ENCODE measurements at places on chromosomes 16 and 17. TPM values are rescaled to one million over a fixed set of nuclear protein-coding genes. Genes with fewer than 3 reads are reported as not detected.

DNA sequence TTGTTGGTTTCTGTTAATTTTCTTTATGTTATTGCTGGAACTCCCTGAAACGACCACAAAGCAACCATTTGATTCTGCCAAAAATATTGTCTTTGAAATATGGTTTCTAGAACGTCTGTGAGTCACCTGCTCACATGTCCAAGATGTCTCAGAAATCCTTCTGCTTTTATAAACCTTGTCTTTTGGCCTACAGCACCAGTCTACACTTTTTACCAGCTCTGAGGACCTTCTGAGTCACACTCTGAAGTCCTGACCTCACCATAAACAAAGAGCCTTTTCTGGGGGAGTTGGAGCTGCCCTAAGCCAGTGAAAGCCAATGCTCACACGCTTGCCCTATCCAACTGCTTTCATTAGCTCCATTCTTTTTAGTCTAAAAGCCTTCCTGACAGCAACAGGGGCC, 55.5 kb downstream of the GRIN2A start:
- no peaks in the 10 kb centered on the region for H3K36me3 ChIP-seq
- no peak overlapping the region for H3K27ac ChIP-seq
- no peaks in the 10 kb centered on the region for H3K27me3 ChIP-seq
- no peaks in the 10 kb centered on the region for H3K4me1 ChIP-seq
- no peak for DNase-seq
- no peak overlapping the region for H3K4me3 ChIP-seq

DNA sequence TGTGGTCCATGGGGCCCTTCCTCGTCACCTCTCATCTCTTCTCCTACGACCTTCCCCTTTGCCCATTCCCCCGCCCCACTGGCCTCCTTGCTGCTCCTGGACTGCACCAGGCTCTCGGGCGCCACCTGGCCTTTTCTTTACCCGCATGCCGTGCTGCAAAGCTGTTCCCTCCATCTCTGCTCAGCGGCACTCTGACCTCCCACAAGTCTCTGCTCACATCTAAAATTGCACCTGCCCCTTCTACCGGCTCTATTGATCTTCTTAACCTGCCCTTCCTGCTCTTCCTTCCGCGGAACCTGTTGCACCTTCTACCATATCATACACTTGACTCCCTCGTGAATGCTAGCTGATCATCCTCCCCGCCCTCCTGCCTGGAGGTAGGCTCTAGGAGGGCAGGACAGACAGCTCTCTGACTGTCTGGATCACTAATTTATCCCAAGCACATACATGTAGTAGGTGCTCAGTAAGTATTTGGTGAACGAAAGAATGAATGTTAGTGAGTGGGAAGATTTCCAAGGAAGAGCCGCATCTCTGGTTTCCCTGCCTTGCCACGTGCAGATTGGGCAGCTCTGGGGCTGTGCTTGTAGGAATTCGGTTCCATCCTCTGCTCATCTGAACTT, 17.3 kb downstream of the DNAH17 start:
- DNase-seq, result peak; percentile 52
- H3K27ac ChIP-seq, result no peak overlapping the region
- H3K27me3 ChIP-seq, result no peaks in the 10 kb centered on the region
- H3K4me1 ChIP-seq, result peaks cover 14% of the 10 kb centered on the region
- no peak overlapping the region for H3K4me3 ChIP-seq

- no peaks in the 10 kb centered on the region for H3K36me3 ChIP-seq
- no peak overlapping the region for H3K27ac ChIP-seq
- H3K4me3 ChIP-seq, result no peak overlapping the region
- no peaks in the 10 kb centered on the region for H3K4me1 ChIP-seq
Observed at GRCh38 chr16:5042574-5043171, 8.9 kb upstream of the NAGPA start.

DNA sequence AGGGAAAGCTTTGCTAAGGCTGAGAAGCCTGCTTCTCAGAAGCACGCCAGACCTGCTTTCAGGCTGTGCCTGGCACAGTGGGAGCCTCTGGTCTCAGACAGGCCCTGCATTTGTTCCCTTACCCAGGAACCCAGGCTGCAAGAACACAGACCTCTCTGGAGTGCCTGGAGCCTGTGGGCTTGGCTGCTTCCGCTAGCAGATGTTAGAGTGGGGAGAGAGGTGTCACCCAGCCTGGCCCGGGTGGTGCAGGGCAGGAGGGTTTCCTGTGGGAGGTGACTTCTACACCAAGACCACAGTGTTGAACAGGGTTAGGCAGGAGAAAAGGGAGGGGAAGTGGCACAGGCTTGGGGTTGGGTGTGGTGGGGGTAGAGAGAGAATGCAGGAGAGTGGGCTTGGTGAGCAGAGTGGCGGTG, 35.8 kb upstream of the ADGRG1 start:
- no peaks in the 10 kb centered on the region for H3K27me3 ChIP-seq
- H3K36me3 ChIP-seq, result no peaks in the 10 kb centered on the region
- H3K4me1 ChIP-seq, result no peaks in the 10 kb centered on the region
- H3K4me3 ChIP-seq, result no peak overlapping the region

- no peaks in the 10 kb centered on the region for H3K4me1 ChIP-seq
- no peaks in the 10 kb centered on the region for H3K36me3 ChIP-seq
- no peaks in the 10 kb centered on the region for H3K27me3 ChIP-seq
- no peak for DNase-seq
Observed at GRCh38 chr16:79473456-79473855, 127.1 kb downstream of the MAF start.

GRCh38 chr16:84423416-84423837, 55.1 kb downstream of the ATP2C2 start:
- no peaks in the 10 kb centered on the region for H3K4me1 ChIP-seq
- H3K36me3 ChIP-seq, result no peaks in the 10 kb centered on the region
- DNase-seq, result peak; percentile 87
- no peaks in the 10 kb centered on the region for H3K27me3 ChIP-seq
- H3K27ac ChIP-seq, result no peak overlapping the region

GRCh38 chr17:62024866-62025265, 40.2 kb downstream of the MED13 start:
- H3K27me3 ChIP-seq, result no peaks in the 10 kb centered on the region
- H3K4me1 ChIP-seq, result no peaks in the 10 kb centered on the region
- no peak overlapping the region for H3K27ac ChIP-seq
- no peak for DNase-seq

GRCh38 chr16:78953526-78953925, 647.0 kb downstream of the MAF start:
- peaks cover 8% of the 10 kb centered on the region for H3K4me1 ChIP-seq
- no peak overlapping the region for H3K27ac ChIP-seq
- no peaks in the 10 kb centered on the region for H3K36me3 ChIP-seq

GRCh38 chr17:18985475-18985874, 19.1 kb downstream of the FAM83G start:
- no peaks in the 10 kb centered on the region for H3K36me3 ChIP-seq
- no peak for DNase-seq
- H3K4me1 ChIP-seq, result no peaks in the 10 kb centered on the region
- no peak overlapping the region for H3K27ac ChIP-seq
- no peak overlapping the region for H3K4me3 ChIP-seq
- H3K27me3 ChIP-seq, result no peaks in the 10 kb centered on the region

GRCh38 chr16:80723981-80724380, 80.4 kb downstream of the CDYL2 start:
- DNase-seq, result no peak
- H3K36me3 ChIP-seq, result no peaks in the 10 kb centered on the region
- no peaks in the 10 kb centered on the region for H3K27me3 ChIP-seq
- no peak overlapping the region for H3K4me3 ChIP-seq

- no peaks in the 10 kb centered on the region for H3K4me1 ChIP-seq
- no peak overlapping the region for H3K27ac ChIP-seq
- no peak overlapping the region for H3K4me3 ChIP-seq
- no peaks in the 10 kb centered on the region for H3K27me3 ChIP-seq
Observed at GRCh38 chr17:56478836-56479447, 114.6 kb upstream of the NOG start.

GRCh38 chr17:65561452-65562205, at the start of gene AXIN2:
Gene AXIN2 (minus strand): TSS chr17:65561648. CDS start chr17:65558620, 3,028 bp downstream.
- no peaks in the 10 kb centered on the region for H3K27me3 ChIP-seq
- peak; percentile 89 for DNase-seq
- H3K4me3 ChIP-seq, result peak within 1 kb of the TSS; percentile 59
- no peaks in the 10 kb centered on the region for H3K36me3 ChIP-seq
- H3K27ac ChIP-seq, result no peak within 1 kb of the TSS

Gene NUPR1
- not detected for total RNA-seq

Gene UMOD
- total RNA-seq, result not detected

Gene SETD6
- total RNA-seq, result 5.6 TPM

Gene SLC5A10
- total RNA-seq, result not detected

Gene CKLF
- total RNA-seq, result 76.0 TPM

Gene NLGN2
- total RNA-seq, result not detected
